ENCODE measurements at places on chromosomes 11 and 22.
A peak's percentile ranks its signal among the peaks of the same experiment; 100 is the strongest.

- DNase-seq, result no peak
- H3K4me3 ChIP-seq, result no peak overlapping the region
- peaks cover 39% of the 10 kb centered on the region for H3K4me1 ChIP-seq
- no peaks in the 10 kb centered on the region for H3K27me3 ChIP-seq
- peaks cover 17% of the 10 kb centered on the region for H3K36me3 ChIP-seq
Measured at GRCh38 chr11:96172604-96173003, 170.4 kb downstream of the MAML2 start.

GRCh38 chr11:32487270-32487669, 51.9 kb upstream of the WT1 start:
- H3K27ac ChIP-seq, result no peak overlapping the region
- no peaks in the 10 kb centered on the region for H3K36me3 ChIP-seq
- no peaks in the 10 kb centered on the region for H3K27me3 ChIP-seq
- H3K4me1 ChIP-seq, result no peaks in the 10 kb centered on the region
- DNase-seq, result no peak

DNA sequence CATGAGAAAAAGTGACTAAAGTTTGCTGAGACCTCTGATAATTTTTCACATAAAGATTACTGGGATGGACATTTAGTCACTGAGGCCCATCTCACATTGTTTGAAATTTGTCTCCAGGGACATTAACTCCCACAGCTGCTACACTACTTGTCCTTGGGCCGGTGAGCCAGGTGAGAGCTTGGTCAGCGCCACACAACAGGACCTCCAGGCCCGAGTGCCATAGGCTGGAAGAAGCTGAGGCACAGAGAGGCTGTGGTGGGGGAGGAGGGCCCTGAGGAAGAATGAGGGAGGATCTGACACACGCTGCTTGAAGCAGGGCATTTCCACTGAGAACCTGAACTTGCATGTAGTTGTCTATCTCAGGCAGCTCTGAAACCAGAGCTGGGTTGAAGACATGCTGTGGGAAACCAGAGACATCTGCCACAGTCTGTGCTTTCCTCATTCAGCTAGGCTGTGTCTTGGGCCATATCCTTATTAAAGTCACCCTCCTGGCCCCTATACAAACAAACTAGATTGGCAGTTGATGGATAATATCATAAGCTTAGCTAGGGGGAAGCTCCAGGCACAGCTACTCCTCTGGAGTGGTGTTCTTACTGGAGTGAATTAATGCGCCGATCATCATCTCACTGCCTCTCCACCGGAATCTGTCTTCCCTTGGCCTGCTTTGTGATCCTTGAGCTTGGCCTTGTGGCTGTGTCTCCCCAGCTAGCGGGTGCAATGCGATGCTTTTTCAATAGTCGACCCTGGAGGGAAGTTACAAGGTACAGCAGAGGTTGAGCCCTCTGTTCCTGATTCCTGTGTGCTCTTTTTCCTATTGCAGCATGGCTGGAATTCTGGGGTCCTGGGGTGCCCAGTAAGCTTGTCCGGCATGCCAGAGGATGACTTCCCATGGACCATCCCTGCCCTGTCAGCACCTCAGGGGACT, 225.3 kb upstream of the B3GAT1 start:
- H3K27ac ChIP-seq, result no peak overlapping the region
- no peaks in the 10 kb centered on the region for H3K36me3 ChIP-seq
- H3K4me3 ChIP-seq, result no peak overlapping the region

- no peak for DNase-seq
- H3K36me3 ChIP-seq, result no peaks in the 10 kb centered on the region
- H3K4me1 ChIP-seq, result no peaks in the 10 kb centered on the region
Measured at GRCh38 chr11:12606597-12606996, 67.6 kb upstream of the TEAD1 start.

- DNase-seq, result no peak
- no peak overlapping the region for H3K4me3 ChIP-seq
- H3K36me3 ChIP-seq, result no peaks in the 10 kb centered on the region
- peaks cover 27% of the 10 kb centered on the region for H3K27me3 ChIP-seq
- no peak overlapping the region for H3K27ac ChIP-seq
- peaks cover 2% of the 10 kb centered on the region for H3K4me1 ChIP-seq
Measured at GRCh38 chr11:69840371-69841169, 21.4 kb upstream of the FGF3 start.

DNA sequence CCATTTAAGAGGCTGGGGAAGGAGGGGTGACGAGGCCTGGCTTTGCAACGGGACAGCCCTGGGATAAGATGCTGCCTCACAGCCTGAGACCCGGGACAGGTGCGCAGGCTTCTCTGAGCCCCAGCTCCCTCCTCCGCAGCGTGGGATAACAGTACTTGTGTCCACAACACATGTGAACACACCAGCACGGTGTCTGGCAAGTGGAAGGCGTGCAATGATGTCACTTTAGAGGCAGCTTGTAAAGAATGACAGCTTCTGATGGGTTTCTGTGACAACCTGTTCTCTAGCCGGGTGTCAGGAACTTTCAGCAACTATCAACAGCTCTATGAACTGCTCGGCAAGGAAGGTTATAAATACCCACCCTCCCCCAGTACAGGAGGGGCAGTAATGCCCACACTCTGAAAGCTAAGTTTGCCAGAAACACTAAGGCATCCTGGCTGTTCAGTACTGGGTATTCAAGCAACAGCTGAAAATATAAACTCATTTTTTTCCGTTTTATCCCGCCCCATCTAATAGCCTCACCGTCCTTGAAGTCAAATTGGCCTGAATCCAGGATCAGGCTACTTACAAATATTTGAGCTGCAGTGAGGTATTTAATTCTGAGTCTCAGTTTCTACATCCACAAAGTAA, 59.7 kb downstream of the MYH9 start:
- H3K4me3 ChIP-seq, result peak overlapping the region; percentile 78
- no peaks in the 10 kb centered on the region for H3K27me3 ChIP-seq
- no peak for DNase-seq
- H3K36me3 ChIP-seq, result peaks cover 74% of the 10 kb centered on the region

GRCh38 chr22:41132550-41132949, 40.2 kb downstream of the EP300 start:
- peaks cover 23% of the 10 kb centered on the region for H3K36me3 ChIP-seq
- H3K4me3 ChIP-seq, result no peak overlapping the region
- no peak for DNase-seq
- H3K4me1 ChIP-seq, result peaks cover 2% of the 10 kb centered on the region

- H3K4me1 ChIP-seq, result peaks cover 7% of the 10 kb centered on the region
- DNase-seq, result no peak
- no peaks in the 10 kb centered on the region for H3K27me3 ChIP-seq
- H3K4me3 ChIP-seq, result peak overlapping the region; percentile 61
- peak overlapping the region; percentile 93 for H3K27ac ChIP-seq
Measured at GRCh38 chr11:78039919-78040671, 17.0 kb upstream of the KCTD14 start.

- H3K27me3 ChIP-seq, result no peaks in the 10 kb centered on the region
- no peaks in the 10 kb centered on the region for H3K36me3 ChIP-seq
- H3K27ac ChIP-seq, result no peak overlapping the region
- no peaks in the 10 kb centered on the region for H3K4me1 ChIP-seq
Measured at GRCh38 chr11:56740107-56740506, 8.4 kb downstream of the OR9G4 start.

- H3K36me3 ChIP-seq, result no peaks in the 10 kb centered on the region
- no peak for DNase-seq
- H3K27ac ChIP-seq, result no peak overlapping the region
- H3K4me1 ChIP-seq, result no peaks in the 10 kb centered on the region
Measured at GRCh38 chr11:124955035-124955434, 1.0 kb downstream of the CCDC15 start.

All from stimulated activated naive B cell treated with anti-CD40 and anti-IgM and Interleukin-4, amounts not matched to agents 10 μg/mL and 1 μg/mL and 100 μg/mL, for 72 hours (primary cell).